ENCODE measurements at places on chromosomes 11 and 22. TPM values are rescaled to one million over a fixed set of nuclear protein-coding genes. Genes with fewer than 3 reads are reported as not detected.
A peak's percentile ranks its signal among the peaks of the same experiment; 100 is the strongest.

The ESAM gene
- polyA plus RNA-seq, result 9.1 TPM

The MIAT gene
- polyA plus RNA-seq, result 2.2 TPM

The INPP5J gene
- 1.8 TPM for polyA plus RNA-seq

The DLG2 gene
- 0.31 TPM for polyA plus RNA-seq

The ANGPTL5 gene
- polyA plus RNA-seq, result not detected

The OR51E2 gene
- polyA plus RNA-seq, result not detected

The OR10G8 gene
- not detected for polyA plus RNA-seq

The NTM gene
- polyA plus RNA-seq, result not detected

The GRIA4 gene
- polyA plus RNA-seq, result not detected

The SAAL1 gene
- polyA plus RNA-seq, result 56.0 TPM

The LINC01488 gene
- polyA plus RNA-seq, result 0.05 TPM

The ADM2 gene
- polyA plus RNA-seq, result 0.62 TPM

The C11orf97 gene
- not detected for polyA plus RNA-seq

The CASP5 gene
- not detected for polyA plus RNA-seq

GRCh38 chr11:126113012-126113411 lies 50.3 kb upstream of the CDON start:
- no peak for DNase-seq

- no peak for DNase-seq
Measured at GRCh38 chr22:31044262-31044861, 36.8 kb upstream of the SMTN start.

- no peak for DNase-seq
Measured at GRCh38 chr11:77065878-77066228, 918 bp upstream of the CAPN5 start.

- no peak for DNase-seq
Measured at GRCh38 chr22:32864041-32864440, 62.5 kb downstream of the TIMP3 start.

- no peak for DNase-seq
Measured at GRCh38 chr11:64290352-64291261, 495 bp upstream of the KCNK4 start.

GRCh38 chr11:72237112-72237931 lies 6.7 kb downstream of the PHOX2A start:
- DNase-seq, result no peak

DNA sequence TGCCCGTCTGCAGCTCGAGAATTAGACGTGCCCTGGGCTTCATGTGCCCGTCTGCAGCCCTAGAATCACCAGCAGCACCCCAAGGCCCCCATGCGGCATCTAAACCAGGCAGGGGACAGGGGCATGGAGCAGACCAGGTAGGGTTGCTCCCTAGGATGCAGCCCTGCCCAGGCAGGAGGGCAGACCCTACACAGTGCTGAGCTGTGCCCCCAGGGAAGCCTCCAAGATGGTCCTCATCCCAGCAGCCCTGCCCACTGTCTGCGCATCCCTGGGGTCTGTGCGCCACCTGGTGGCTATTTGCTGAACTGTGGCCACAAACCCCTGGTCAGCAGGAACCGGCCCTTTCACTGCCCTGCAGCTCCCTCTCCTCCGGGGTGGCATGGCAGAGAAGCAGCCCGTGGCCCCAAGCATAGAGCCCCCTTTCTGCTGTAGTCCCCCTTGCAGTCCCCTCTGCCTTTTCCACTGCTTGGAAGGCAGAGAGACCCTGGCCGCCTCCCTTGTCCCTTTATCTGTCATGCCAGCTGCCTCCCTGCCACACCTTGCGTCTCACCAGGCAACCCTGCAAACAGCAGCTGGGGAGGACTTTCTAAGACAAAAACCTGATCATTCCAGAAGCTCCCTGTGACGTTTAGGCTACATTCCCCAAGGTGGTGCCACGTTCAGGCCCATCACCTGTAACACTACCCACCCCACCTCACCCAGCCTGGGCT lies 86.6 kb downstream of the KCNQ1 start:
- peak; percentile 78 for DNase-seq

- no peak for DNase-seq
Measured at GRCh38 chr22:19307872-19308271, 16.4 kb upstream of the CLTCL1 start.

DNA sequence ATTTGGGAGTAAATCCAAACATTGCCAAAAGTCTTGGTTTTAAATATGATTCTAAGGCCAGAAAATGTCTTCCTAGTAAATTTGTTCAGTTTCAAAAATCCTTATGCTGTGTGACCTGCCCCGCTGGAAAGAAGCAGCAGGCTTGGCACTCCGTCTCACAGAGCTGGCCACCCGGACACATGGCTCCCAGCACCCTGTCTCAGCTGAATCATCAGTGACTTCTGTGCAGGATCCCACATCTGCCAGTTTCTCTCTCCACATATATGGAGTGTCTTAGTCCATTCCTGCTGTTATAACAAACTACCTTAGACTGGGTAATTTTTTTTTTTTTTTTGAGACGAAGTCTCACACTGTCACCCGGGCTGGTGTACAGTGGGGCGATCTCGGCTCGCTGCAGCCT lies 356.7 kb downstream of the TBC1D22A start:
- no peak for DNase-seq

GRCh38 chr11:105456950-105457349 lies 152.9 kb upstream of the GRIA4 start:
- DNase-seq, result no peak

- DNase-seq, result peak; percentile 83
Measured at GRCh38 chr22:50030297-50031188, 18.0 kb upstream of the IL17REL start.

DNA sequence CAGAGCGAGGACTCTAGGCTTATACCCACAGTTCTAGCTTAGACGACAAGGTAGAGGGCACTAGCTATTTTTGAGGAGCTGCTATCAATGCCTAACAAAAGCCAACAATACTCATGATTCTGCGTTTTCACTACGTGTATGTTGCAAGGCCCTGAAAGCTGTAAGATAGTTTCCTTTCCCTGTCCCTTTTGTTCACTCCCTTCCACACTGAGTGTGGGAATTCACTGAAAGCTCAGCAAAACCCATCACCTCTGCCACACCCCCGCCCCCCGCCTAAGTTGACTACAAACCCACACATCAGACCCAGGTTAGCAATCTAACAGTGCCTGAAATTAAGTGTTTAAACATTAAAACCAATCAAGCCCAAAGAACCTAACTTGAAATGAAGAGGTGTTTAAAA lies 6.2 kb upstream of the LDLRAD3 start:
- no peak for DNase-seq

DNA sequence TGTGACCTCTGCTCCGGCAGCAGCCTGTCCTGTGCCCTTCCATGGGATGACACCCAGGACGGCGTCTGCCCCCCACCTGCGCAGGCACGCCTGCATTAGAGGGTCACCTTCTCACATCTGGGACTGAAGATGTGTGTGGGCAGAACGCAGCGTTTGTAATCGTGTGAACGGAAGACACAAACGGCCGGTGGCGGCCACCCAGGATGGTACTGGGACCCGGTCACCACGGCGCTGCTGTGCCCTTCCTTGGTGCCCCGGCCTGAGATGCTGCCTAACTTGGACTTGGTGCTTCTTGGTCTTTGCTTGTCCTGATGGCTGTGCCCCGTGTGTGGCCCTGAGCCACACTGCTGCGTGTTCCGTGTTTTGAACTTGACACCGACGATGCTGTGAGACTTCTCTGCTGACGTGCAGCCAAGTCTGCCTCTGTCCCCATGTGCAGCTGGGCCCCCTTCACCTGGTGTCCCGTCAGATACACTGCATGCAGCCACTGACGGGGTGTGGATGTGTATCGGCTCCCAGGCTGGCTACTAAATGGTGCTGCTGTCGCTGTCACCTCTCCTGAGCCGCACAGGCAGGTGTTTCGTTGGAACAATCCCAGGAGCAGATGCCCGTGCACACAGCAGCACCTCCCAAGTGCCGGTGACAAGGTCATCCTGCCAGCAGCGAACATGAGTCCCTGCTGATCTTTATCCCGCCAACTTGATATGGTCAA lies 21.4 kb downstream of the YPEL1 start:
- DNase-seq, result no peak

- no peak for DNase-seq
Measured at GRCh38 chr11:106925245-106925644, 93.0 kb downstream of the GUCY1A2 start.

DNA sequence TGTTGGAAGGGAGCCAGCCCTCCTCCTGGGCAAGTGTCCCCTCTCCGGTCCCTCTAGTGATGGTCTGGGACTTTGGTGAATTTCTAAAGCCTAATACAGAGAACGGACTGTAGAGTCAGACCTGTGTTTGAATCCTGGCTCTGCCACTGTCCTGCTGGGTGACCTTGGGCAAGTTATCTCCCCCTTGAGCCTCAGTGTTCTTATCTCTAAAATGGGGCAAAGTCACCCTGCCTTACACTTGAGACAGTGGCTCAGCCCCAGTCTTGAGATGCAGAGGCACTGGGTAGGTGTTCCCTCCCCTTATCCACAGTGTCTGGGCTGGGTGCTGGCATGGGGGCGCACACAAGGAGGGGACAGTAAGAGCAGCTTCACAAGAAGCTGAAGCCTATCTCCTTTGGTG lies 20.9 kb downstream of the DGAT2 start:
- no peak for DNase-seq

DNA sequence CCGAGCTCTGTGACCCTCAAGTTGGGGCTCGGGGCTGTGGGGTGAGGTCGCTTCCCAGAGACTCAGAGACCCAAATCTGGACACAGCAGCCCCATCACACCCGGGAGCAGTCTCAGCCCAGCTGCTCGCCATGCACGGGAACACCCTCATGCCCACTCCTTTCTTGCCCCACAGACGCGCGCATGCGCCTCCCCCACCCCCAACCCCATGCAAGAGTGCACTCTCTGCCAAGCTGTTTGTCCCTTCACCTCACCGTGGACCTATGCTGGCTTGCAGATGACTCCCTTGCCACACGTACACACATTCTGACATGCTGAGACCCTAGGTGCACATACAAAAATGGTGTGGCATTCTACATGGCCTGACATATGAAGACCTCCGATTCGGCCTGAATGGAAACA lies 478 bp upstream of the CD248 start:
- DNase-seq, result no peak

GRCh38 chr11:77381729-77382665 lies 80.5 kb upstream of the GDPD4 start:
- DNase-seq, result no peak

DNA sequence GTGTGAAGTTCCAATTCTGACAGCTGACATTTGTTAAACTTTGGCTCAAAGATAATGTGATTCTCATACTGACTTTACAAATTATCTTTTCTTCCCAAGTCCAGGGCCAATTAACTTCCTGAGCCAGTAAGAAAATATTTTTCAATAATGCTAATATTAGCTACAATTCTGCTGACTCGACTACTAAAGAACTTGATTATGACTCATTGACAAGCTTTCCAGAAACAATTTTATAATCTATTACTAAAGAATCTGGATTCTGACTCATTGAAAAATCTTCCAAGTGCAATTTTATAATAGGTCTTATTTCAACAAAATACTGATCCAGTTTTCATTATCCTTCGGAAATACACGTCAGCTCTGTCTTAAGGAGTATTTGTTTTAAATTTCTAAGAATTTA lies 12.9 kb upstream of the XKR3 start:
- DNase-seq, result no peak

DNA sequence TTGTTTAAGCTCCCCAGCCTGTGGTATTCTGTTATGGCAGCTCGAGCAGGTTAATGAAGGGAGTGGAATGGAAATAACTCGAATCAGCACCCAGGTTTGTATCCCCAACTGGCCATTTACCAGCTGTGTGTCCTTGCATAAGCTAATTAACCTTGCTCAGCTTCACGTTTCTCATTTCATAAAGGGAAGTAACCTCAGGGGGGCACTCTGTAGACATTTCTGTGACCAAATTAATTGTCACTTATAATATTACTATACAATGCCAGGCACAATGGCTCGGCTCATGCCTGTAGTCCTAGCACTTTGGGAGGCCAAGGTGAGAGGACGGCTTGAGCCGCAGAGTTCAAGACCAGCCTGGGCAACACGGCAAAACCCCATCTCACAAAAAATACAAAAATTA lies 13.8 kb downstream of the ADA2 start:
- no peak for DNase-seq

DNA sequence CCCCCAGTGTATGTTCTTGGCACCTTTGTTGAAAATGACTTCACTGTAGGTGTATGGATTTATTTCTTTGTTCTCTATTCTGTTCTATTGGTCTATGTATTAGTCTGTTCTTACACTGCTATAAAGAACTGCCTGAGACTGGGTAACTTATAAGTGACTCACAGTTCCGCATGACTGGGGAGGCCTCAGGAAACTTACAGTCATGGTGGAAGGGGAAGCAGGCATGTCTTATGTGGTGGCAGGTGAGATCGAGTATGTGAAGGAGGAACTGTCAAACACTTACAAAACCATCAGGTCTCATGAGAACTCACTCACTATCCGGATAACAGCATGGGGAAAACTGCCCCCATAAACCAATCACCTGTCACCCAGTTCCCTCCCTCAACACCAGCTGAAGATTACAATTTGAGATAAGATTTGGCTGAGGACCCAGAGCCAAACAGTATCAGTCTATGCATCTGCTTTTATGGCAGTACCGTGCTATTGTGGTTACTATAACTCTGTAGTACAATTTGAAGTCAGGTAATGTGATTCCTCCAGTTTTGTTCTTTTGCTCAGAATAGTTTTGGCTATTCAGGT lies 836.2 kb downstream of the DLG2 start:
- DNase-seq, result no peak

DNA sequence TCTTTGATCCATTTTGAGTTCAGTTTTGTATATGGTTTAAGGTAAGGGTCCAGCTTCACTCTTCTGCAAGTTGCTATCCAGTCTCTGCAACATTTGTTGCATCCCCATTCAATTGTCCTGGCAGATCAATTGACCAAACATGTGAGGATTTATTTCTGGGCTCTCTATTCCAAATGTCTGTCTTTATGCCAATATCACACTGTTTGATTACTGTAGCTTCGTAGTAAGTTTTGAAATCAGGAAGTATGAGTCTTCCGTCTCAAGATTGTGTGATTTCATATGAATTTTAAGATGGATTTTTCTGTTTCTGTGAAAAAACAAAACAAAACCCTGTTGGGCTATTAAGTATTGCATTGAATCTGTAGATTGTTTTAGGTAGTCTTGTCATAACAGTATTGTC lies 17.0 kb downstream of the APLP2 start:
- DNase-seq, result no peak

DNA sequence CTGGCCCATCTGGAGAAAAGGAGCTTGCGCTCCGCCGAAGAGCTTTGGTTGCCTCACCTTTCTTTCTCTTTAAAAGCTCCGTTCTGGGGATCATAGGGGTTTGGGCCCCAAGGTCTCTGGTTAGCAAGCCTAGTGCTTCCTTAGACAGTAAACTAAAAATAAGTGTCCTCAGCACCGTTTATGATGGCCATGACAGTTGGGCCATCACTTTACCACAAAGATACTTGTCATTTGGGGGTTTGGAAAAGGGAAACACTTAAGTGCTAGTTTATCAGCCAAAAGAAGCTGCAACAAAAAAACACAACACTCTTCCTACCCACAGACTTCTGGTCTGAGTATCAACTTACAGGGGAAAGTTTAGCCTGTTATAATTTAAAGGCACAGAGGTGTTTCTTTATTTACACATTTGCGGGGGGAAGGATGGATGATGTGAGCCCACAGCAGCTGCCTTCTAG lies 88.4 kb upstream of the CD44 start:
- no peak for DNase-seq

GRCh38 chr11:65726660-65727059 lies 6.1 kb upstream of the RNASEH2C start:
- no peak for DNase-seq

- peak; percentile 52 for DNase-seq
Measured at GRCh38 chr22:45072322-45072903, 62.6 kb upstream of the PHF21B start.

GRCh38 chr11:7672960-7673723 lies at the start of gene CYB5R2:
Gene CYB5R2, minus strand, starts transcription at chr11:7673500. Its CDS starts 675 bp downstream, at chr11:7672825.
- DNase-seq, result peak; percentile 38

GRCh38 chr22:22888571-22889353 lies 1.1 kb downstream of the IGLL5 start:
- no peak for DNase-seq
